ENCODE measurements at places on chromosomes 16 and 17.

- no peak for ATAC-seq
These were observed 1.4 kb downstream of the CBFB start for GRCh38 chr16:67030221-67030962.

DNA sequence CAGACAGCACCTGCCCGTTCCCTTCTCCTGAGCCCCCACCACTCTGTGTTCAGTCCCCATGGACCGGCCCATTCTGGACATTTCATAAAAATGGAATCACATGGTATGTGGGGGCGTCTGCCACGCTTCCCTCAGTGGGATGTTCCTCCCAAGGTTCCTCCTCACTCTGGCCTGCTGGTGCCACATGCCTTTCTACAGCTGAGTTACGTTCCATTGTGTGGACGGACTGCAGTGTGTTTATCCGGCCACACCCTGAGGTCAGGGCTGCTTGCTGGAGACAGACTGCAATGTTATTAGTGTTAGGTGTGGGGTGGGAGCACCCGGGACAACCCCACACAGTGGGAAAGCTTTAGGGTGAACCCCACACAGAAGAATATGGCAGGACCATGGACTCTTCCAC lies 5.9 kb upstream of the AATK start:
- no peak for ATAC-seq

GRCh38 chr17:78748048-78748729 lies 33.9 kb downstream of the CYTH1 start:
- peak; percentile 77 for ATAC-seq

DNA sequence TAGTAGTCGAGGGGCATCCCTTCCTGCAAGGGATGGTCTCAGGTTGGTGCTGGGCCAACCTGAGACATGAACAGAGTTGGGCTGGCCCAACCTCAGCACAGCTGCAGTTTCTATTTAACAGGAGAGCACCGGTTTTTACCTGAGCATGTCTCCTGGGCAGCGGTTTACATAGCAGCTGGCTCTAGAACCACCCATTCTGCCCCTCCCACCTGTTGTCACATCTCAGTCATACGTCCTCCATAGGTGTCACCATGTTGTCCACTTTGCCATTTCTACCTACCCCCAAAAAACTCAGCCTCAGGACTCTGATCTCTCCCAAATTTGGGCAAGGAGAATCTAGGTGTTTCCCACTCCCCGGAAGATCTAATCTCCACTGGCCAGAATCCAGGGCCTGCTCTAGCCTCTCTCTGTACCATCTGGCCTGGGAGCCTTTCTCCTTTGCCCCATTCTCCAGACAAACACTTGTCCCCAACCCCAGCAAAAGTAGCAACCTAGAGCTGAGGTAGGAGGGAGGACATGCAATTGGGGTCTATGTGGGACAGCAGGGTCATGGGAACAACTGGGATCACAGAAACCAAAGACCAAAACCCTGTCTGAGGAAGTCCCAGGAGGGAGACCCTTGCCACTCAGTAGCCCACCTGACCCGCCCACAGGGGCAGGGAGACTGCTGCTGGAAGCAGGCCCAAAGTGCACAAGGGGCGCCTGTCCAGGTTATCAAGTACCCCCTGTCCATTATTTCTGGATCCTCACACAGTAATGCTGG lies 19.1 kb downstream of the ETV4 start:
- ATAC-seq = no peak

GRCh38 chr17:75624714-75625345 lies 8.4 kb upstream of the SMIM5 start:
- ATAC-seq = no peak

GRCh38 chr16:87426423-87427215 lies 34.5 kb downstream of the MAP1LC3B start:
- no peak for ATAC-seq

- no peak for ATAC-seq
These were observed 35.1 kb upstream of the SLC38A10 start for GRCh38 chr17:81329927-81330883.

DNA sequence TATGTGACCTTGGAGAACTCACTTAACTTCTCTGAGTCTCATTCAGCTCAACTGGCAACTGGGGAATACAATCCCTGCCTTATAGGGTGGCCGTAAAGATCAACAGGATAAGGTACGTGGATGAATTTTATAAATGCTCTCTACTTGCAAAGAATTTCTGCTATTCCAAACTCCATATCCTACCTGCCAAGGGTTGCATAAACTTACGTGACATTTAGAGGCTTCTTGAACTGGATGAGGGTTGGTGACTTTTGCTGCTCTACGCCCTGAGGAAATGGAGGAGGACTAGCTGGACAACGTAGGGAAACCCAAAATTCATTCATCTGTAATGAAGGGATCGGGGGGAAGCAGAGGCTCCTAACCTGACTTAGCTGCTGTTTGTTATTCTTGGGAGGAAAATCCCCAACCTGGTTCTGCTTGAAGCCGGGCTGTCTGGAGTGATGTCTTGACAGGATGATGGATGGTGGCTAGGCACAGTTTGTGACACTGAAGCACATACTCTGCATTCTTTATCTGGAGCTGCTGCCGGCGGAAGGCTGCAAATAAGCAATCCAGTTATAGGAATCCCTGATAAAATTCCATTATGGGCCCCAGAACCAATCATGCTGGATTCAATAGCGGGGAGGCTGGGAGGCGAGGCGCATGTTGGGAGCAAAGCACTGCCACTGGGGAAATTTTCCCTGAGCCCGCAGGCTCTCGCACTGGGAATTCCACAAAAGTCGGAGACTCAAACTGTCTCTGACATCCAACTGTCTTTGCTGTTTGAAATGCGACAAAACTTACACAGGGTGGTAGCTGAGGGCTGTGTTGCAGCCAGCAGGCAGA lies 94.7 kb upstream of the SDK2 start:
- no peak for ATAC-seq

- no peak for ATAC-seq
These were observed 31.1 kb downstream of the IGF2BP1 start for GRCh38 chr17:49028271-49028670.

GRCh38 chr16:17104654-17105053 lies 366.1 kb downstream of the XYLT1 start:
- no peak for ATAC-seq

GRCh38 chr16:71311553-71312158 lies 22.5 kb upstream of the CMTR2 start:
- no peak for ATAC-seq

- no peak for ATAC-seq
These were observed 405.6 kb downstream of the PMP22 start for GRCh38 chr17:14859542-14859941.

DNA sequence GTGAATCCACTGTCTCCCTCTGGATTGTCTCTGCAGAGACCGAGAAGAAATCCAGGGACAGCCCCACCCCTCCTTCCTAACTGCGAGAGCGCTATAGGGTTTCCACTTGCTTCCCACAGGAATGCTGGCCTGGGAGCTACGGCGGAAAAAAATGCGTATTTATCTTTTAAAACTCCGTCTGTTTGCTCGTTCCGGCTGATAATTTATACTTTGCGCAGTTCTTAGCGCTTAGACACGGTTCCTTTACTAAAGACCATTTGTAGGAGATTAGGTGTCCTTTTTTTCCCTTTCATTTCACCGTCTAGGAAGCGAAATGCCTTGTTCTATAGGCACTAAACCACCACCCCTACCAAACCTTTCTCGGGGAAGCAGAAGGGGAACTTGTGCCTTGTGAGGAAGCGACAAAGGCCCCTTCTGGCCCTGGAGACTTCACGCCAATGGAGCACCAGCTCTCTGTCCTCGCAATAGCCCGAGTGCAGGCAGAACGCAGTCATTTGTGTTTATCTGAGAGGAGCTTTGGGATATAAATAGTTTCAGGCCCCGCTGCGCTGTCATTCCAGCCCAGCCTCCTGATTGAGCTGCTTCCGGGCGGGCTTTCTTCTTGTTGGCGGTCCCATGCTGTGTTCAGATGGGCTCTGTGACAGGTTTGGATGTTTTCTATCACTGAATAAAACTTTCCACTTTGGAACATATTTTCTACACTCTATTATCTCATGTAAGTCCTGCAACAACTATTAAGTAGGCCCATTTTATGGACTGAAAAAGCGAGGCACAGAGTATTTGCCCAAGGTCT lies 791 bp upstream of the SUPT4H1 start:
- peak; percentile 9 for ATAC-seq

DNA sequence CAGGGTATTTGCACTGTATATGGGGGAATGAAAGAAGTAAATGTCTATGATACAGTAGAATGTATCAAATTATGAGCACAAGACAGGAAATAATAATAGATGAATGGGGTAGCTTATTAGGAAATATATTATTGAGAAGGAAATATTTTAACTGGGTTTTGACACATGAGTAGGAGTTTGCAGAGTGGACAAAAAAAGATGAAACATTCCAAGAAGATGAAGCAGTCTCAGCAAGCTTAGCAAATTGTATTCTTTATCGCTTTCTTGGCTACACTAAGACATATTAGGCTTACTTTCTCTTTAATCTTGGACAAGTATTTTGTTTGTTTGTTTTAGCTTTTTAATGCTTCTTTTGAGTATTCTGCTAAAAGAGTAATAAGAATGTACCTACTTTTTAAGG lies 1.3 kb upstream of the KRTAP4-9 start:
- no peak for ATAC-seq

GRCh38 chr16:81633680-81634379 lies 145.3 kb upstream of the PLCG2 start:
- ATAC-seq = peak; percentile 66

DNA sequence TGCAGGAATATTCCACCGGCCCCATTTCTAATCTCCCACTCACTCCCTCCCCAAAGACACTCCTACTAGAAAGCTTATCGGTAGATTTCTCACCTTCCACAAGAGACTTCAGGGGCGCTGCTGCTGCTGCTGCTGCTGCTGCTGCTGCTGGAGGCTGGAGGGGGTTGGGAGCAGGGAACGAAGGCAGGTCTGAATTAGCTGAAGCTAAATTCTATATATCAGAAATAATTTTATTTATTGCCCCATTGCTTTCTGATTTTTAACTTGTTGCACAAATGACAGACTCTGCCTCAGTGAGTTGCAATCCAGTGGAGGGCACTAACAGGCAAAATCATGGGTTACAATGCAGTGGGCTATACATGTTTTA lies 25.8 kb upstream of the HLF start:
- ATAC-seq = no peak

- no peak for ATAC-seq
These were observed 996 bp downstream of the STRADA start for GRCh38 chr17:63740464-63741142.

DNA sequence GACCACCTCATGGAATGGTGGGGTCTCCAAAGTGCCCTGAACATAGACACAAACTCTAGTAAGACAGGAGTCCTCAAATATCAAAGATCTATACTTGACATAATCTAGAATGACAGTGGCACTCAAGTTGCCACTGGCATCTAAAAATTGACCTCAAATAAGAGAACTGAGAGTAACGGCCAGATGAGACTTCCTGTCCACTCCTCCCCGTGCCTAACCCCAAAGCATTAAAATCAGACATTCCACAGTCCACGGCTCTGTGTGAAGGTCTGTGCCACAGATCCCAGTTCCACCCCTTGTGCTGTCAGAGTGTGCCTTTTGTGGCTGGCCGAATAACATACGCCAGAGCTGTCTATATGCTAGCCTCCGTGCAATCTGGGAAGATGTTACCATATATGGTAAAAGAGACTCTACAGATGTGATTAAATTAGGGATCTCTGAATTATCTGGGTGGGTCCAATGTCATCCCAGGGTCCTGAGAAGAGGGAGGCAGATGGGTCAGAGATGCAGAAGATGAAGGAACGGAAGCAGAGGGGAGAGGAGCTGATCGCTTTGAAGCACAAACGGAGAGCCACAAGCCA lies 21.0 kb upstream of the EVPL start:
- ATAC-seq = no peak

DNA sequence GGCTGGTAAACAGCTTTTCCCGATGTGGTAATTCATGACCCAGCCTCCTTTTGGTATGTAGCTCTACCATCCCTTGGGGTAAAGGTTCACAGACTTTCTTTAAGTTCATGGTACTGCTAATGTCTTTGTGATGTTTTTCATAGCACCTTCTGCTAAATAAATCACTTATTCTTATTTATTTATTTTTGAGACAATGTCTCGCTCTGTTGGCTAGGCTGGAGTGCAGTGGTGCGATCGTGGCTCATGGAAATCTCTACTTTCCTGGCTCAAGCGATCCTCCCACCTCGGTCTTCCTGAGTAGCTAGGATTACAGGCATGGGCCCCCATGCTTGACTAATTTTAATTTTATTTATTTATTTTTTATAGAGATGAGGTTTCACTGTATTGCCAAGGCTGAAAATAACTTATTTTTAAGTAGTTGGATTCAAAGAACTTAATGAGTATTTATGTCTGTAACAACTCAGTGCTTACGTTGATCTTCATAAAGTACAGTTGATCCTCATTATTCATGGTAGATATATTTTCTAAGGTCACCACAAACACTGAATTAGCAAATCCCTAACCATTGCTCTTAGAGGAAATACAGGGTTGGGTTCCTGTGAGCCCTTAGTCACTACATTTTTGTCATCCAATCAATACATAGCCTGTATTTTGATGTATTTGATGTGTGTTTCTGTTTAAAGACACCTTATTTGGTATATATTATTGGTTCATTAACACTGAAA lies 97.1 kb downstream of the SHISA9 start:
- ATAC-seq = no peak

DNA sequence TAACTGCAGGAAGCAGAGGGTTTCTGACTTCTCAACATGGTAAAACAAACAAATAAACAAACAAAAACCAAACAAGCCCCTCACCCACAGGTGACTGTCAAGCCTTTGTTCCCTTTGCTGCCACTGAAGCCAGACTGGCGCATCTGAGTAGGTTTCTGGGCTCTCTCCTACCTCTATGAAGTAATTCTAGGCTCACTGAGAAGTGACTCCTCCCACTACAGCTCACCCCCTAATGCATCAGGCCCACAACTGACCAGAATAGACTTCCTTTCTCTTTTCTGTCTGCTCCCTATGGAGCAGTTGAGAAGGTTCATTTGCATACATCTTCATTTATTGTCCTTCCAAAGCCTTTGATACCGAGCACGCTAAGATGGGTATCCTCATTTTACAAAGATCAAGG lies 77.0 kb upstream of the CCL2 start:
- no peak for ATAC-seq

GRCh38 chr17:29567554-29568330 lies 759 bp upstream of the TP53I13 start:
- peak; percentile 65 for ATAC-seq

GRCh38 chr17:17815062-17815406 lies 21.8 kb downstream of the SREBF1 start:
- no peak for ATAC-seq

- ATAC-seq = no peak
These were observed 21.6 kb downstream of the FOXF1 start for GRCh38 chr16:86531641-86532525.

- ATAC-seq = no peak
These were observed 14.0 kb upstream of the BAIAP2 start for GRCh38 chr17:81020767-81021497.

Data from activated T-helper 17 cell treated with anti-CD3 and anti-CD28 coated beads, Interleukin-2, amount 50 U/mL, for 72 hours (primary cell).